Mesenchymal stem cell (in vitro differentiated cells and primary cell): ENCODE measurements at places on chromosomes 6 and 20.
A peak's percentile ranks its signal among the peaks of the same experiment; 100 is the strongest.

GRCh38 chr20:60455272-60455671 is 497.0 kb downstream of the CDH26 start:
- DNase-seq, result no peak

GRCh38 chr6:162539321-162539720 is 188.2 kb downstream of the PRKN start:
- no peak for DNase-seq

DNA sequence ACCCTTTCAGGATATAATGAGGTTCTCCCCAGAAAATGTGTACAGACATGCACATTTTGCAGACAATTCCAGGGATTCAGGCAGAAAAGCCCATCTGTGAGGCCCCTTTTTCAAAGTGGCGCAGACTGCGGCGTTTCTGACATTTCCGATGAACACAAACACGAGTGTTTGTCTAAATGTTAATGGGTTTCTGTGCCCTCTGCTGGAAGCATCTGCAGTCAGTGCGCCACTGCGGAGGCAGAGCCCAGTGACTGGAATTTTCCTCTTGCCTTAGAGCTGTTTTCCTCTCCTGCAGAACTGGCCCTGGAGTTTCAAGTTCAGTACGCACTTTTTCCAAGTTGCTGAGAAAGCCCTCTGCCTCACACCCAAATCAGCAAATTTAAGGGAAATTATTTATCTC is 15.3 kb downstream of the ANKRD60 start:
- no peak for DNase-seq

DNA sequence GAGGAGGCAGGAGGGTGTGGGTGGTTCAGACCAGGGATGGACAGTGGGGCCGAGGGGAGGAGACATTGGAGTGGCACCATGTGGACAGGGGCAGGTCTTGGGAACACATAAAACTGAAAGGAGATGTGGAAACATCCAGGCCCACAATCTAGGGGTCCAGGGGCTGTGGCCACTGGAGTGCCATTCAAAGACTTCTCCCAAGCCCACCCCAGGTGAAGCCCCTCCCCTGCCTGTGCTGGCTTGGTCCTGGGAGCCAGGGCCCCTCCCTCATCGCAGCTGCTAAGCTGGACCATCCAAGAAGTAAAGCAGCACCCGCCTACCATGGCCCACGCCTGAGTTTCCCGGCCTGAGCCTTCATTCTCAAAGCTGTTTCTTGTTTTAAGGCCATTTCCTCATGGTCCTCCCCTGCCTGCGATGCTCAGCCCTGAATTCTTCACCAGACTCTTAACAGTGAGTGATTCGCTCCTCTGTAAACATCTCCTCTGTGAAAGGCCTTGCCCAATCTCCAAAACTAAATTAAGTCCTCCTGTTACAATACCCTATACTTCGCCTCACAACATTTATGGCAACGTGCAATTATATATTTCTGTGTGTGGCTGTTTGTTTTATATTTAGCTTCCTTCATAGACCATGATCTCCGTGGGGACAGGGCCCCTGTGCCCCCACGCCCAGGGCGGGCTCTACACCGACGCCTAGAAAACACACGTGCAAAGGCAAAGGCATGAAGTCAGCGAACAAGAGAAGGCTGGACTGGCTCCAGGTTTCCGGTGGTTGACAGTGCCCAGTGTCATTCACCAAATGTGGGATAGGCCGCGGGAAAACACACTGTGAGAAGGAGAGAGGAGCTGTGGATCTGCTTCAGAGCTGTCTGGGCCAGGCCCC is 267.8 kb downstream of the ERMARD start:
- DNase-seq, result no peak

DNA sequence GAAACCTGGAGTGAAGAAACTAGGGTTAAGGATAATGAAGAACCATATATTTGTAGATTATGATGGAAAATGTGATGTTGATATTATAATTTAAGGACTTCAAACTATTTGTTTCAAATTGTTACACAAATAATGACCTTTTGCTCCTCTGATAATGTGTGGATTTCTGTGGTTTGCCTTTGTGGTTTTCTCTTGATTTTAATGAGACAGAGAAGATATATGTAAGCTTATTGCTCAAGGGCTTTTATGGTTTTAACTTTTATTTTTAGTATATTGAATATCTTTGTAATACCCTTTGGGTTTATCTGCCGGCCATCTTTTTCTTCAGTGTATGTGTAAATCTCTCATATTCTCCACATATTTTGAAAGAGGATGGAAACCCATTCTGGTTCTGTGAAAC is 362.3 kb downstream of the RIMS1 start:
- DNase-seq, result no peak

DNA sequence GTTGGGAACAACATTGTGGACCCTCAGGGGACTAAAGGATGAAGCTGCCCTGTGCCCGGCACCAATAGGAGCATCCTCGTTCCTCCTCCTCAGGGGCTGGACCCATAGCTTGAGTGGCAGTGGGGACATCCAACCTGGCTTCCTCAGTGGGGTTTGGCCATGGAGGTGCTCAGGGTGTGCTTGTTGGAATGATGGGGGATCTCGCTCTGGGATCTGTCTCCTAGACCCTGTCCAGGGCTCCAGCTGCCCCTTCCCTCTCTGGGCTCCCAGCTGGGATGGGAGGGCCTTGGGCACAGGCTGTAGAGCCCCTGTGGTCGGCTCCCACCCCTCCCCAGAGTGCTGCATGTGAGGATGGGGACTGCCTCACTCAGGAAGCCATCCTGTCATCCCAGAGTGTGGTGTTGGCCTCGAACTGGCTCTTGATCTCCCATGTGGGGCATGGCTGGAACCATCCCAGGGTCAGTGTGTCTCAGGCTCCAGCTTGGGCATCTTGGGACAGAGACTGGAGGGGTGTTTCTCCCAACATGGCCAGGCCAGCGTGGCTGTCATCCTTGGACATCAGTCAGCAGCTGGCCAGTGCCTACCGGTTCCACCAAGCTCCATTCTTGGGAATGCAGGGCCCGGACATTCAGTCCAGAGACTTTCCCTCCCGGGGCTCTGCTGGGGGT is 9.5 kb upstream of the MYT1 start:
- no peak for DNase-seq

DNA sequence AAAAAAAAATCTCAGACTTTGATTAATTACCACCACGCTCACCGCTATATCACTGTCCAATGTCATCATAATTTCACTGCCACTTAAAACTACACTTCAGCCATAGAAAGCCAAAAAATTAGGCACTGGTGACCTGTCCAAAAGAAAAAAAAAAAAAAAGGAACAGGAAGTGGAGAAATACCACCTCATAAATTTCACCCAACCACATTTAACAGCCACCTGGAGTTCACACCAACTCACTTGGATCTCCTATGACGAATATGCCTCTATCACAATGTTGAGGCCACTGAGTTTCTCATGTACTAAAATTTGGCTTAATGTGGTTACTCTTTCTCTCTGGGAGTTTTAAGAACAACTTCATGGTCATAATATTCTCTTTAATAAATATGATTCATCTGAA is 237.5 kb upstream of the RSPO3 start:
- DNase-seq, result no peak

DNA sequence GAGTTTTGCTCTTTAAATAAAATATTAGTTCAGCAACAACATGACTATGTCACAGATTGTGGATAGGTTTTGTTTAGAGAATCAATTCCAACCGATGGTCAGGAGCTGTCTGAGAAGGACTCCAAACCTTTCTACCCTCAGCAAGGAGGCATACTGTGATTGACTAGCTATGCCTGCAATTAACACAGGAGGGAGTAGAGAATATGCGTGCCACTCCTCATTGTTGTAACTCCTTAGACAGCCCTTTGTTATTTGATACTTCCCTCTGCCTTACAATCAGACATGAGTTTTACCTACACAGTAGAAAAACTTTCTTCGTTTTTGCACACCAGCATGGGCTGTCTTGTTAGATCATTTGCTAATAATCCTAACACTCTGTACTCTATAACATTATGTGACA is 796.5 kb downstream of the PRIM2 start:
- DNase-seq, result no peak

- DNase-seq, result peak; percentile 67
These were observed 112.6 kb downstream of the TMEM170B start for GRCh38 chr6:11650025-11650696.

- DNase-seq, result no peak
These were observed 46.3 kb downstream of the HBS1L start for GRCh38 chr6:135008072-135008940.

DNA sequence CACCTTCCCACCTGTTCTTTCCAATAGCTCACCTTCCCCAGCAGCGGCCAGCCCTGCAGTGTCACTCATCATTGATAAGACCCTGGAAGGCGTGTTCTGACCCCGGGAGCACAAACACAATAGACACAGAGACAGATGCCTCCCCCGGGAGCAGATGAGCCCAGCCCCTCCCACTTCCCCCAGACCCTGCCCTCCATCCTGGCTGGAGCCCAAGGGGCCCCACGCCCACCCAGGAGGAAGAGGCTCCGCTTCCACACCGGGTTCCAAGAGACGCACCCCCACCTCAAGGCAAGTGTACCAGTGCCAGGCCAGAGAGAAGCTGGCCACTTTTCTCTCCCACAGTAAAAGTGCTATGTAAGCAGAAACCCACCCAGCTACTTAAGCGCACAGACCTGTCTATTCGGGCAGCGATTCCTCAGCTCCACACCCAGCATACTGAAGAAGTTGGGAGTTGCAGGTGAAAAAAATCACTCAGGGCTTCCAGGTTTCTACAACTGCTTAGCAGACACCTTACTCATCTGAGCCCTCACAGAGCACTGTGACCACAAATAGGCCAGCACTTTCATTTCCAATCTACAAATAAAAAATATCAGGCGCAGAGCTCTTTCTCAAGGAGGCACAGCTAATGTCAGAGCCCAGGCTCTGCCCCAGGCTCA is 93.4 kb upstream of the NXT1 start:
- DNase-seq, result peak; percentile 52

DNA sequence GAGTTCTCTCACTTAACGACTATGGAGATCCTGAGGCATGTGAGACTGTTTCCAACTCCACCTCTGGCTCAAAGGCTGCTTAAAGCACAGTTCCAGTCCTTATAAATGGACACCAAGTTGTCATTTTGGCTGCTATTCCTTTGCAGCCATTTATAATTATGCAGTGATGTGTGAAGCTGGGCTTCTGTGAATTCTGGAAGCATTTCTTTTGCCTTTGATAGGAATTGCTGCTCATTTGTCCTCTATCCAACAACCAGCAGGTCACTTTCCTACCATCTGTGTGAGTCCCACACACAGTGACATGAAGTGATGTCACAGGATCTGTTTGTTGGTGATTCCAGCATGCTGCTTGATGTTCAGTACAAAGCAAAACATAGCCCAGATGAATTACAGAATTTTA is 28.5 kb upstream of the EFHC1 start:
- DNase-seq, result no peak

DNA sequence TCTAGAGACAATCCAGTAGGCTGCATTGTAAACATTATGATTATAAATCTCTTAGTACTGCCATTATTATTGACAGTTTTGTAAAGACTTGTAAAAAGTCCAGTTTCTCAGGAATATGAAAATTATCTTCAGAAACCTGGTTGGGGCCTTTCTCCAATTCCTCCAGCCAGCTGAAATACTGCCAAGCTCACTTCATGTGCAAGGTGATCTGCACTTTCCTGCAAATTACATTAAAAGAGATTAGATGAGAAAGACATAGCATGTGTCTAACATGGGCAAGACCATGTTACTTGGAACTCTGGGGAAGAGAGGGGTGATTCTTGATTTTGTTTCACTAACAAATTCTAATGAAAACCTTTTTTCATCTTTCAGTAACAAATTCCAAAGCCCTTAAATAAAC is 24.0 kb downstream of the PGM3 start:
- DNase-seq, result no peak

DNA sequence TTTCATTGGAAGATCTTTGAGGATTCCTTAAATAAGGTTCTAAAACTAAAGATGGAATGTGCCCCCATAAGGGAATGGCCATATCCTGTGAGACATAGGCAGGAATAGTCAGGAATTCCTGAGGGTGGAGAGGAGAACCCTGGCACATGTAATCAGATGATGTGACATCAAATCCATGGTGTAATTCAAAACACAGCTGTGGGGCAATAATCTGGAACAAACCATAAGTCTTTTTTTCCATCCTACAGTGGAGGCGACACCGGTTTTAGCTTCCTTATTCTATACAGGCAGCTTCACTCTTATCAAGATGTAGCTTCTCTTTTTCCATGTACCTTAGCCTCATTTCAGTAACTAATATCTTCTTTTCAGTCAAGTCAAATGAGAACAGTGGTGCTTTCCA is 133.6 kb upstream of the CITED2 start:
- DNase-seq, result peak; percentile 23

GRCh38 chr20:11810311-11811083 is 107.2 kb upstream of the BTBD3 start:
- DNase-seq, result peak; percentile 37

DNA sequence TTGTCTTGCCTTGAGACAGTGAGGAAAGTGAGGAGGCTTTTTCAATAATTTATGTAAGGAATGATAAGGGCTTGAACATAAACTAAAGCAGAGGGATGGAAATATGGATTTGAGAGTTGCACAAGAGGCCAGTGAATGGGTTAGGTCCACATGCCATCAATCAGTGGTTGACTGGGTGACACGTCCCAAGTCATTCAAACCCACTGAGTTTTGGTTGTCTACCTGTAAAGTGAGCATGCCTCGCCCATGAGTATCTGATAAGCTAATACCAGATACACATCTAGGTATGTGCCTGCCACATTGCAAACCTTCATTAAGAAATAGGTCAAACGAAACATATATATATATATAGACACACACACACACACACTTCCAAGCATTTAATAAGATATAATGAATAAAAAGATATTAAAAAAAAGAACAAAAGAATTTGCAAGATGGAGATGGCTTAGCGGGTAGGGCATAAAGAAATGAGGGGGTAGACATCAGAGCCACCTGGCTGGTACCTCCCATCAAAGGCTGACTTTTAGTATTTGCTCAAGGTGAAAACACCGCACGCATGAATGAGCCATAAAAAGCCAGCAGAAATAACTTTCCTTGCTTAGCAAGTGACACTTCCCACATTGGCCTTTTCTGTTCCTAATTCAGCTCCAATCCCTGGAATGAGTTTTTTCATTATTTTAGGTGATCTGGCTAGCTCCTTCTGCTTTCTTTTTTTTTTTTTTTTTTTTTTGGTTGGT is 109.1 kb upstream of the GGTLC1 start:
- DNase-seq, result no peak
